ENCODE measurements at places on chromosomes 7 and 10.

GRCh38 chr7:157111311-157111710 is 27.4 kb upstream of the UBE3C start:
- no peak for DNase-seq

GRCh38 chr10:119211176-119211575 is 3.8 kb downstream of the GRK5 start:
- DNase-seq: no peak

DNA sequence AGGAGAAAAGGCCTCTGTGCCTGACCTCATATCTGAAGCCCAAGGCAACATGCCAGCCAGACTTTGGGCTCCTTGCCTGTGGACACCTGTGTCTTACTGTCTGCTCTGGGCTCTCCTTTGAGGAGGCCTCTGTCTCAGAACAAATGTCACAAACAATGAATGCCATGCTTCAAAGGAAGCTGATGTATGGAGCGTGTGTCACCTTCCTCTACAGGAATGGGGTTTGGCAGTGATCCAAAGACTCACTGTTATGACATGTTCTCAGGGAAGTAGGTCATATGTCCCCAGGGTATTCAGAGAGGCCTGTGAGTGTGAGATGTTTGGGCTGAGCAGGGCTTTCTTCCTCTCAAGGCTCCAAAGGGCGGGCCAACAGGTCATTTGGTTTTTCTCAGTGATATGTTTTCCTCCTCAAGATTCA is 38.4 kb downstream of the PTPRE start:
- DNase-seq: no peak

- DNase-seq: no peak
Observed at GRCh38 chr7:151924508-151924907, 31.7 kb upstream of the GALNTL5 start.

- DNase-seq: no peak
Observed at GRCh38 chr7:47622586-47622945, 40.7 kb upstream of the TNS3 start.

GRCh38 chr7:46606761-46607160 is 685.7 kb upstream of the IGFBP3 start:
- DNase-seq: no peak

- no peak for DNase-seq
Observed at GRCh38 chr10:93225938-93226337, 152.2 kb downstream of the CYP26A1 start.

DNA sequence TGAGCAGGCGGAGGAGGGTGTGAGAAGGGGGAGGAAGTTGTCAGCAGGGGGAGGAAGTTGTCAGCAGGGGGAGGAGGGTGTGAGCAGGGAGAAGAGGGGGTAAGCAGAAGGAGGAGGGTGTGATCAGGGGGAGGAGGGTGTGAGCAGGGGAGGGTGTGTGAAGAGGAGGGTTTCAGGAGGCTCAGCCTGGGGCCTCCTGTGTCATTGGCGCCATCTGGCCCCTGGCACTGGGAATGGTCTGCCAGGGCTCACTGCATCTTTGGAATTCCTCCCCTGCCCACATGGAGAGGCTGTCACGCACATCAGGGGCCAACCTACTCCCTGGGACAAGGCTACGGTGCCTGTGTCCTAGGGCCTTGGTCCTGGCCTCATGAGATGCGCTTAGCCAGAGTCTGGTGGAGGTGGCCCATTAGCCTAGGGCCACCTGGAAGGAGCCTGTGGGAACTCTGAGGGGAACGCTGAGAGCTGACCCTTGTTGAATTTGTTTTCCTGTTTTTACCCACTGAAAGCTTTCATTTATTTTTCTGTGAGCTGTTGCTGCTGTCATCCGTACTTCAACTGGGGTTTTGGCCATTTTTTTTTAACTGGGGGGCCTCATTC is 18.0 kb downstream of the CAMK2B start:
- DNase-seq: peak; percentile 48

DNA sequence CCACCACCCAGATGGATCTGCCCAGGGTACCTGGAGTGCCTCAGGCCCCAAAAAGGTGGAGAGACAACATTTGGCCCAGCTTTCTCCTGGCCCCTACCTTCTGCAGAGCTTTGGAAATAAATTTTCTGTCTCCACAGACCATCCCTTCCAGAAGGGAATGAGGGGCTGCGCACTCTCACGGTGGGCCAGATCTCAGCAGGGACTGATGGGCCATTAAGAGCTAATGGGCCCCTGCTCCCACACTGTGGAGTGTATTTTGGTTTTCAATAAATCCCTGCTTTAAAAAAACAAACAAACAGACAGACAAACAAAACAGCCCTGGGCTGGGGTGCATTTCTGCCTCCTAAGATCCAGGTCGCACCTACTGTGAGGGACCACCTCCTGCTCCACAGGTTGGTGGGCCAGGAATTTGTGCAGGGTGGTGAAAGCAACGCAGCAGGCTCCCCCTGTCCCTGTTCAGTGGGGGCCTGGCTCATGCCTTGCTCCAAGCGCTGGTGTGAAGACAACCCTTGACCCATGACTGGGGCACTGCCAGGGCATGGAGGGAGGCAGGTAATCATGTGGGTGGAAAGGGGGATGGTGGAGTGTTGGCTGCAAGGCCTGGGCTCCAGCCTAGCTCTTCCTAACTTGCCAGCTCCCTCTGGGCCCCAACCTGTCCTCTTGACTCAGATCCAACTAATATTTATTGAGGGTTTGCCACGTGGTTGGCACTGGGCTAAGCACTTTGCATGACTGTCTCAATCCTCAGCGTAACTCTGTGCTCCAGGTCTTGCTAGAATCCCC is 88.5 kb downstream of the COL13A1 start:
- DNase-seq: no peak

DNA sequence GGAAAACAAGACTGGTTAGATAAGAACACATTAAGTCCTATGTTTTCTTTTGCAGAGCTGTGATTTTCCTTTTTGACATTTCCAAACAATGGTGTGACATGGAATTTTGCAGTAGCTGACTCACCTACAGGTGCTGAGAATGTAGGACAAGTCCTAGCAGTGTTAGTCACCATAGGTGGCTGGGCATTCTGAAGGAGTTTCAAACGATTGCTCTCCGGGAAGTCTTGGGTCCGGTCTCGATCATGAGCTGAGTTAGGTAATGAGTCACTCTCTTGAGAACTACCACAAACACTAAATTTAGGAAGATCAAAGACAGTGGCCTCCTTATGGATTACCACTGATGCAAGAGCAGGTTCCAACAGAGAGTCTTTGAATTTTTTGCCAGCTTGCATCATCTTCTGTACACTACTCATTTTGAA is 3.6 kb downstream of the FIGNL1 start:
- DNase-seq: no peak

DNA sequence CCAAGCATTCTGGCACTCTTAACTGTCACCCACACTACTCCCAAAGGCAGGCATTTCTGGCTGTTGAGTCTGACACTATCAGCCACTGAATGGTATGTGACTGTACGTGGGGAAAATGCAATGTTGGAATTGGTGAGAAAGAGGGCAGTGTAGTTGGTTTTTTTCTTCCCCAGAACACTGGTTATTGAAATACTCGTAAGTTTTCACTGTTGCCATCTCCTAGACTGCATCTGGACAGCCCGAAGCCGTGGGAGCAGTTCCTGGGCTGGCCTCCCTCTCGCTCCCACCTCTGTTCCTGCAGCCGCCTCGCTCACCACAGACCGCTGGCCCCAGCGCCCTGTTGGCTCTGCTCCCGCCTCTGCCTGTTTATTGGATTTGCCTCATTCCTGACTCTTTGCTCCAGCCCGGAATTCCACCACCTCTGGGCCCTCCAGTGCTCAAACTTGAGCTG is 5.7 kb downstream of the PLCE1 start:
- DNase-seq: peak; percentile 10

DNA sequence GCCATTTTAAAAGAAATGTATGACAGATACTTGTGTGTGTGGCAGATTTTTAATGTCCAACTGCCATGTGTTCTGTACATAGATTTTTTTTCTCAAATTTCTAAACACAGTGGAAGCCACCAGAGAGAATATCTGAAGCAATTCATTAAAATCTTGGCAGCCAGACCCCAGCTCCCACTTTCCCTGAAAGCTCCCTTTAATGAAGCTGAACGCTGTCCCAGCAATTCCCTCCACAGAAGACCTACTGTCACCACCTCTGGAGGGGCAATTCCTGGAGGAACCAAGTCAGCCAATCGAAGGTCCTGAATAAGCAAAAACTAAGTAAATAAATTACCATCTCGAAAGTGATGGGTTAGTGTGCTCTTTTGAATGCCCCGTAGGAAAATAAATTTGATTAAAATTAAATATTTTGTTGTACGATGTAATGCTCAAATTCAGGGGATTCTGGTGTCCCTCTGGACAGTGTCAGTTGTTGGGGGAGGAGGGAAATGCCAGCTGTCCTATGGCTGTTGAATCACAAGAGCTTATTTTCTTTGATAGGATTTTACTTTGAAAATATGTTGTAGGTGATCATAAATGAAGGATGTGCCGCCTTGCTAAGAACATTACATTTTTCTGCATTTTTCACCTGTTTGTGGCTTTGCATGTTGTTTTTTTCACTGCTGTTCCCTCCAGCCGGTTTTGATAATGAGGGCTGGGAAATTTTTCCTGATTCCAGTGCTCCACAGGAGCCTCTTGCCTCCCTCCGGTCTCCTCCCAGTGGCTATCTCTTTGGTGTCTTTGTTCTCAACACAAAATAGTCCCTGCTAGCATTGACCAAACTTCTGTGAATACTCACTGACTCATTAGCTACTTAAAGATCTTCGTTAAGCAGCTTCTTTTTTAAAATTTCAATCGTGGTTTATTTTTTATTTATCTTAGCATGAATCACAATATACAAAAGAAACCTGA is 9.2 kb upstream of the GSAP start:
- no peak for DNase-seq

GRCh38 chr7:103120362-103120761 is 28.5 kb downstream of the NAPEPLD start:
- no peak for DNase-seq

DNA sequence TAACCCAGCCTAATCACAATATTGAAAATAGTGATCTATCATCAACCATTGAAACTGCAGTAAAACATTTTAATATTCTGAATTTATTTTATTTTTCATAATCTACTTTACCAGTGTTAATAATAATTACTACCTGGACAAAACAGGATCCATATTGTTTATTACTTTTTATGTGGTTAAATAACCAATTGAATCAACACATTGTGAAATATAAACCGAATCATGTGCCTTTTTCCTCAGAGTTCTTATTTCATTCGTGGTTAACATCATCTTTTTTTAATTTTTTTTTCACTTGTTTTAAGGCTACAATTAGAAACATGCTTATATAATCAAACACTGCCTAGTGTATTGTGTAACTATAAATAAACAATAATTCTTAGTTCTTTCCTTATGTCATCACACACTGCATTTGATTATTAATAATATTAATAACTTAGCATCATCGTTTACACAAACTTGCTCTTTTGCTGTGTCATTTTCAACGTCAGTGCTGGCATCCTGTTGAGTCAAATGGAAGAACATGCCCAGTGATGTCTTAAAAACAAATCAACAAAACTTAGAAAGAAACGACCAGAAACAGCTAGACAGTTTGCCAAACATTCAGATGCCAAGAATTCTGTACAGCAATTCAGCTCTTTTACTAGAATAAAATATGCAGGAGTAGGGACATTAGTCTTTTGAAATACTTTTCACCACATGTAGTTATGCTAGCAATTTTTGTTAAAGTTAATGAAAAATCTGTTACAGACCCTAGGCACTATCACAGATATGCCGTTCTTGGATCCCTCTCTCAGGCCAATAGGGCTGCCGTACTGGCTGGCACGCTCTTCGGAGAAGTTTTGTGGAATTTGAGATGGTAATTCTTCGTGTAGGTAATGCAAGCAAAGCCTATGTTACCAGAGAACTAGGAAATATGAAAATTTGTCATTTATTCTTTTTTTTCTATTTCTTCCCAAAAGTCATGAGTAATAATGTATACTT is 330.4 kb upstream of the SEMA3A start:
- DNase-seq: no peak

GRCh38 chr10:69863580-69863979 is 61.9 kb downstream of the COL13A1 start:
- no peak for DNase-seq

GRCh38 chr10:62225362-62225761 is 43.3 kb downstream of the RTKN2 start:
- DNase-seq: no peak

GRCh38 chr7:139044813-139045794 is 9.3 kb upstream of the ZC3HAV1L start:
- DNase-seq: no peak

GRCh38 chr7:48471196-48471595 is 299.9 kb downstream of the ABCA13 start:
- no peak for DNase-seq

- DNase-seq: no peak
Observed at GRCh38 chr10:125848371-125848770, 25.0 kb downstream of the BCCIP start.

DNA sequence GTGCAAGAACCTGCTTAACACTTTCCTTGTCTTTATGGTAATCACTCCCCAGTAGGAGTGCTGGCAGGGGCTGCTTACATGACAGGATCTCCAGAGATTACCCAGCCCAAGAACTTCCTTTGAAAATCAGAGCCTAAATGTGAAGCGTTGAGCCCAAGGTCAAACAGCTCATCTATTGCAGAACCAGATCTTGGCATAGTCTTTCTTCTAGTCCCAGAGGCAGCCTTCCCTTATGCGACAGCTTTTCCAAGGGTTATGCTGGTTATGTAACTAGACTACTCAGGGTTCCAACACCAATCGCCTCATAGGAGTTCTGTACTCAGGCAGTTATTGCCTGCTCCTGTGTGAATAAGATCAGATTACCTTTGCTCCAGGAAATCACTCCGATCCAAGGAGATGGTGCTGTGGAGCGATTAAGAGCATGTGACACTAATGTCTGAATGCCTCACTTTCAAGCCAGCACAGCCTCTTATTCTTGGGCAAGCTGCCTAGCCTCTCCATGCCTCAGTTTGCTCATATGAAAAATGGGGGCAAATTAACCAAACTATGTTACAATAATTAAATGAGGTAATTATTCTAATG is 8.4 kb upstream of the LGI1 start:
- no peak for DNase-seq

DNA sequence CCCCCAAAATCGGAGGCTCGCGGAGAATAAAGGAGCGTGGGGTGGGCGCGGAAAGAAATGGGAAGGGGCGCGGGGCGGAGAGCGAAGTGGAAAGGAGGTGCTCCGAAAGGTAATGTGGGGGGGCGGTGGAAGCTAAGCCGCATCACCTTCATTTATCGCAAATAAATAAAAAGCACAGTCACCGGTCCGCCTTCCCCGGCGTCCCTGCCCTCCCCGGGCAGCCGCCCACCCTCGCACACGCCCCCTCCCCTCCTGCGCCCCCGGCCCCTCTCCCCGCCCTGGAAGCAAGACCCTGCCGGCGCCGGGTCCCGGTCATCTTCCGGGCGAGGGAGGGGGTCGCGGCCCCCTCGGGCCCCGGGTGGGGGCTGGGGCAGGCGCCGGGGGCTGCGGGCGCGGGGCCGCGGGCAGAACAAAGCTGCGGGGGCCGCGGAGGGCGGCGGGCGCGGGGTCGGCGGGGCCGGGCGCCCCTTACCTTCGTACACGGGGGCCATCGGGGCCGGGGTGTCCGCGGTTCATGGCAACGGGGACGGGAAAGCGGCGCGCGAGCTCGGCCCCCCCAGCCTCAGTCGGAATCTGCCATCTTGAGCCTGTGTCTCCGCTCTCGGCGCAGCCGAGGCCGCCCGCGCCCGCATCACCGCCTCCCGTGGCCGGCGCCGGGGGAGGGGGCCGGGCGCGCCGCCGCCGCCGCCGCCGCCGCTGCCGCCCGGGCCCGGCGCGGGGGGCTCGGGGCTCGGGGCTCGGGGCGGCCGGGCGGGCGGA is 486 bp downstream of the HIPK2 start:
- DNase-seq: peak; percentile 65

Measured in nephron progenitor cell (in vitro differentiated cells).